ENCODE measurements at places on chromosomes 12 and 14.

DNA sequence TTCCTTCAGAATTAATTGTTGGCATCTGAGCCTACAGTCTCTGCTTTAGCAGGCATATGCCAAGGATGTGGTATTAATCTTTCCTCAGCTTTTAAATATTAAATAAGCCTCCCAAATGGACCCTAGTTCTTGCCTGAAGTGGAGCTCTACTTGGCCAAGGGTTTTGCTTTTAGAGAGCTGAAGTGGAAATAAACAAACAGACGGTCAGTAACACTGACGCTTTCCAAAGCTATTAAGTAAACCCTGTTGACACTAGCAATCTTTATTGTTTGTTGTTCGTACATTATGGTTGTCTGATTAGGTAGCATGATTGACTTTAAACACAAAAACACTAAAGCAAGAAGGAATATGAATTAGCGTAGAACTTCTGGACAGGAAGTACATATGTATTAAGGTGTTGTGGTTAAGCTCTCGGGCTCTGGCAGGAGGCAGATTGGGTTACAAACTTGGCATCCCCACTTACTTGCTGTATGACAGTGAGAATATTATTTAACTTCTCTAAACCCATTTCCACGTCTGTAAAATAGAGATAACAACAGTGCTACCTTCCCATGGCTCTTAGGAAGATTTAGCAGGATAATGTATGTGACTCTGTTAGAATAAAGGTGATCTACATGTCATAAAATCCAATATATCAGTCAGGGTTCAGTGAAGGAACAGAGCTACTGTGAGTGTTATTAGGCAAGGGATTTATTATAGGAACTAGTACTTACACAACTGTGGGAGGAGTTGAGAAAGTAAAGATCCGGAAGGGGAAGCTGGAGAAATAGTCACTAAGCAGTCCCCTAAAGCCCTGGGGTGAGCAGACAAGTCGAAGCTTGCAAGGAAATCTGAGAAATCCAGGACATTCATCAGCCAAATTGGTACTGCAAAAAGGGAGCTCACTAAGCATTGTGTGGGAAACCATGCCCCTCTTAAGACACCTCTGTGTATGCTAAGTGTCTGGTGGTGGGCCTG is 92.2 kb upstream of the ATF7IP start:
- no peak for DNase-seq

GRCh38 chr12:74537126-74537706 is 419 bp upstream of the ATXN7L3B start:
- no peak for DNase-seq

DNA sequence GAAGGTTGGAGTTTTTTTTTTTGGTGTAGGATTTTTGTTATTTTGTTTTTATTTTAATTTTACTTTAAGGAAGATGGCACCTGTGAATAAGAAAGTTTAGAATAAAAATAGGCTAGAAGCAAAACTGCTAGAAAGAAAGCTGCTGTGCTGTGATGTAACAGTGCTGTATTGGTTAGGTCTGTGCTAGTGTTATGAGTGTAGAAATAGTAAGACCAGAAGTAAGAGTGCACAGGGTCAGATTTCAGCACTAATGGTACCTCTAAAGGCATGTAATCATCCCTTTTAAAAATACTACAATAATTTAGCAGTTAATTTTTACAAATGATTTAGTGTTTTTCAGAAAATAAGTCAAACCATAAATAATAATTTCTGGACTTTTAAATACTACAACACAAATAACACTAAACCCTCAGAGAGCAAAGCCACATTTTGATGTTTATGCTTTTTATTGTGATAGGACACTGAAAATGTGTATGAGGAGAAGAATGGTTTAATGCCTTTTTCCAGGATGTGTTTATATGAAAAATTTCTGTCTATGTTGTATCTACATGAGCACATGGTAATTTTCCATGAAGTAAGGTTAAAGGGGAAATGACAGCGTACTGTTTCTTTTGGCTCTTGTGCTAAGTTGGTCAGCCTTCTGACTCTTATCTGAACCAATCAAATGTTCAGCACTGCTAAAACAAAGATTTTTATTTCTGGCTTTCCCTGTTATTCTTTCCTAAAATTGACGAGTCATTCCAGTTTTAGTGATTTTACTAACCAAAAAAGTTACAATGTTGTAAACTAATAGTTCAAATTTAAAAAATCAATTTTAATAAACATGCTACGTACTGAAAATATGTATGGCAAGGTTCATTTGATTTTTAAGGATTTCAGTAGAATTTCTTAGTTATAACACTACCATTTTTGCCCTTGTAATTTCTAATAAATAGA is 96.1 kb downstream of the PPHLN1 start:
- DNase-seq, result no peak

DNA sequence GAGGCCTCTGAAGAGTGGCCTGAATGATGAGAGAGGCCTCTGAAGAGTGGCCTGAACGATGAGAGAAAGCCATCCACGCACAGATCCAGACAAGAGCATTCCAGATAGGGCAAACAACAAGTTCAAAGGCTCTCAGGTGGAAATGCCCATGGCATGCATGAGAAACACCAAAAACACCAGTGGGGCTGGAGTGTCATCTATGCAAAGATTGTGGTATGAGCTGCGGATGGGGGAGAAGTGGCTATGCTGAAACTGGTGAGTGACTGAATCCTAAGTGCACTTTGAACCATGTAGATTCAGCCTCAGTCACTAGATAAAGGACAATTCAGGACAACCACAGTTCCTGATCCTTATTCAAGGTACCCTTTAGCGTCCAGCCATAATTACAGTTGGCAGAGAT is 79.4 kb upstream of the GZMB start:
- DNase-seq, result no peak

DNA sequence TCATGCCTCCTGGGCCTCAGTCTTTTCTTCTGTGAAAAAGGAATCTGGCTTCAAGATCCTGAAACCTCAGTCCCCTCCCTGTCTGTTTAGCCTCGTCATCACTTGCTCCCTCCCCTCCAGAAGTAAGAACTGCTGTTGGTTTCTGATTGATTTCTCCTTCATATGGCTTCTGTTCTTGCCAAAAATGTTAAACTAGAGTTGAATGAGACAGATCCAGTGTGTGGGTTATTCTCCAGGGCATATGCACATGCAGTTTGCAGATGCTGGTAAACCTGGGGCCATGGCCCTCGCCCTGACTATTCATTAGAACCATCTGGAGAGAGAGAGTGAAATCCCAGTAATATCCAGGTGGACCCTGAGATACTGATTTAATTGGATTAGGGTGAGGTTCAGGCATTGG is 175.1 kb downstream of the TMEM132C start:
- no peak for DNase-seq

GRCh38 chr12:22855456-22855855 is 230.5 kb downstream of the ETNK1 start:
- no peak for DNase-seq

DNA sequence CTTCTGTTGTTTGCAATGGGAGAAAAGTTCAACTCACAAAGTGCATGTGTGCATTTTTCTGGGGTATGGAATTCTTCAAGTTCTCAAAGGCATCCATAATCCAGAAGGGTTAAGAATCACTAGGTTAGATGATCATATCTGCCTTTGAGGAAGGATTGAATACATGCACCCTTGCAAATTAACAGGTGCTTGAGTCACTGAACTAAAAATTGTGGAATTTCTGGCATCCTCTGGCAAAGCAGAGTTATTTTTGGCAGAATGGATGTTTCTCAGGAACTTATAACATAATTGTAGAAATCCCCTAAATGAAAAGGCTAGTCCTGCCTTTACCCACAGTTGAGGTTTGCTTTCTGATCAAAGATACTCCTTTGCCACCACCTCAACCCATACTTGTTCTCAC is 136.5 kb upstream of the DYRK2 start:
- no peak for DNase-seq

All from hematopoietic multipotent progenitor cell (in vitro differentiated cells).